Stimulated activated naive CD8-positive, alpha-beta T cell treated with anti-CD3 and anti-CD28 coated beads, Interleukin-15, amount 100 ng/mL, for 72 hours (primary cell): ENCODE measurements at places on chromosomes 12 and 14.

DNA sequence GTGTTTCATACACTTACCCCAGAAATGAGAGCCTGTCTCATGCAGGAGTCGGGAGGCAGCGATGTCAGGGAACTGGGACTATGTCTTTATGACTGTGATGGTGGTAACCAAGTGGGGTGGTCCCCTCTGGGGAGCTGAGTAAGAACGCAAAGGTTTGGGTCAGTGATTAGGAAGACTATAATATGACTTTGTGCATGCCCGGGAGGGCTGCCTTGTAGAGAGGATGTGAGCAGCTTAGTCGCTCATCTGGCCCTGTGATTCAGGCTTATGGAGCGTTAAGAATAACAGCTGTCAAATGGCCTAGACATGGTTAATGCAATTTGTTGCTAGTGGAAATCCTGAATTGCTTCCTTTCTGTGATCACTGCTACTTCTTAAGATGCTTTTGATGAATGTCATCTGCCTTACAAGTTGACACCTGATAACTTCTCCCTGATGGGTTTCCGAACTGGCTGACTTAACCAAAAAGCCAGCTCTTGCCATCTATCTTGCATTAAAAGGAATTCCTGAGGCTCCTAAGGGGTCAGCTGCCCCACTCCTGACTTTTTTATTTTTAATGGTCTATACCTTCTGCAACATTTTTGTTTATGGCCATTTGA lies 35.4 kb upstream of the AACS start:
- DNase-seq, result no peak

DNA sequence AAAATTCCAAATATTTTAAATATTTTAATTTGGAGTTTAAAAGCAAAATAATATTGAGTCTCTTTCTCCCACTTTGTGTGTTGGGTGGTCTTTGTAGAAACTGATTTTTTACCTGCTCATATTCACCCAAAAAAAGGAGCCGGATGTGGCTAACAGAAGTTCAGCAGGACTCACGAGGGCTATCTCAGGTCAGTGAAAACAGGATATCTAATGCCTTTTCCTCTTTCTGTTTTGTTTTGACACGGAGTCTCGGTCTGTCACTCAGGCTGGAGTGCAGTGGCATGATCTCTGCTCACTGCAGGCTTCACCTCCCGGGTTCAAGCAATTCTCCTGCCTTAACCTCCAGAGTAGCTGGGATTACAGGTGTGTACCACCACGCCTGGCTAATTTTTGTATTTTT lies 30.8 kb downstream of the COA8 start:
- DNase-seq, result no peak

GRCh38 chr12:72570601-72571000 lies 298.4 kb downstream of the TRHDE start:
- no peak for DNase-seq

DNA sequence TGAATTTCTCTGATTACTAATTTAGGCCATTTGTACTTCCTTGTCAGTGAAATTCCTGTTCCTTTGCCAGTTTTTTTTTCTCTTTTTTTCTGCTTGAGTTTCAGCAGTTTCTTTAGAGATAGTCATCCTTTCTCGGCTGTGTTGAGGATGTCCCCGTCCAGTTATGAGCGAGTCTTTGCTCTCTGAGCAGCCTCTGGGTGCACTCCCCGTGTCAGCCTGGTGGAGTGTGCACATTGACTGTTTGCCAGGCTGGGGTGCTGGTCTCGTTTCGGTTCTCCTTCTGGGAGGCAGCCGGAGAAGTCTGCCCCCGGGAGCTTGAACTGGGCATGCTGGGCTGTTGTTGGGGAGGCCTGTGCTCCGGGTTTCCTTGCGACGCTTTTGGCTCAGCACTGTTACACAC lies 3.0 kb downstream of the PACS2 start:
- DNase-seq, result no peak

DNA sequence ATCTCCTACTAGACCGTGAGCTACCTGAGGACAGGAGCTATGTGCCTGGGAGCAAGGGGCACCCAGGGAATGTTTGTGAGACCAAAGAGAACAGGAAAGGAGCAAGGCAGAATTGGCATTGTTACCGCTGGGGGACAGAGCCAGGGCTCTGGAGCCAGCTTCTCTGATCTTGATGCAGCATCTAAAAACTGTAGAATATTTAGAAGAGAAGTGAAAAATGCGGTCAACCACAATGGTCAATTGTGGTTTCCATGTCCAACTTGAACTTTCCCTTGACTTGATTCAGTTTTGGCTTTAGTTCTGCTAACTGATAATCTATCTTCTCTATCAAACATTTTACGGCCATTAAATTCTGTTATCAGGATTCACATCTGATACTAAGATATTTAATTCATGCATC lies 201.2 kb downstream of the ANO4 start:
- no peak for DNase-seq

- DNase-seq, result no peak
Measured at GRCh38 chr12:47711448-47711847, 5.6 kb upstream of the RPAP3 start.

- DNase-seq, result no peak
Measured at GRCh38 chr12:84874125-84874824, 38.3 kb downstream of the SLC6A15 start.

DNA sequence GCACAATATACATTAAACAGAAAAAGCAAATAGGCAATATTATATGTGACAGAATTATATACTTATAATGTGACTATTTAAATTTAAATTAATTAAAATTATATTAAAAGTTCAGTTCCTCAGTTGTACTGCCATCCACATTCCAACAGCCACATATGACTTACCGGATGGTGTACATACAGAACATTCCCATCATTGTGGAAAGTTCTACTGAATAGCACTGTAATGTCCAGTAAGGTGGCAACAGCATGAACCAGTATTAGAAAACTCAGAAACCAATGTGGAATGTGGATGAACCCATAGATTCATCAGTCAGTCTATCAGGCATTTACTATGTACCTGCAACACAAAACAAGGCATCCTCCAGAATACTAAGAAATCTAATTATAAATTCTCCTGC lies 12.4 kb downstream of the ATG14 start:
- no peak for DNase-seq

- DNase-seq, result no peak
Measured at GRCh38 chr12:13176256-13176655, 20.3 kb upstream of the EMP1 start.

GRCh38 chr12:101775816-101776215 lies 36.6 kb upstream of the SYCP3 start:
- DNase-seq, result no peak

GRCh38 chr12:122969676-122970075 lies 3.4 kb upstream of the ABCB9 start:
- no peak for DNase-seq

DNA sequence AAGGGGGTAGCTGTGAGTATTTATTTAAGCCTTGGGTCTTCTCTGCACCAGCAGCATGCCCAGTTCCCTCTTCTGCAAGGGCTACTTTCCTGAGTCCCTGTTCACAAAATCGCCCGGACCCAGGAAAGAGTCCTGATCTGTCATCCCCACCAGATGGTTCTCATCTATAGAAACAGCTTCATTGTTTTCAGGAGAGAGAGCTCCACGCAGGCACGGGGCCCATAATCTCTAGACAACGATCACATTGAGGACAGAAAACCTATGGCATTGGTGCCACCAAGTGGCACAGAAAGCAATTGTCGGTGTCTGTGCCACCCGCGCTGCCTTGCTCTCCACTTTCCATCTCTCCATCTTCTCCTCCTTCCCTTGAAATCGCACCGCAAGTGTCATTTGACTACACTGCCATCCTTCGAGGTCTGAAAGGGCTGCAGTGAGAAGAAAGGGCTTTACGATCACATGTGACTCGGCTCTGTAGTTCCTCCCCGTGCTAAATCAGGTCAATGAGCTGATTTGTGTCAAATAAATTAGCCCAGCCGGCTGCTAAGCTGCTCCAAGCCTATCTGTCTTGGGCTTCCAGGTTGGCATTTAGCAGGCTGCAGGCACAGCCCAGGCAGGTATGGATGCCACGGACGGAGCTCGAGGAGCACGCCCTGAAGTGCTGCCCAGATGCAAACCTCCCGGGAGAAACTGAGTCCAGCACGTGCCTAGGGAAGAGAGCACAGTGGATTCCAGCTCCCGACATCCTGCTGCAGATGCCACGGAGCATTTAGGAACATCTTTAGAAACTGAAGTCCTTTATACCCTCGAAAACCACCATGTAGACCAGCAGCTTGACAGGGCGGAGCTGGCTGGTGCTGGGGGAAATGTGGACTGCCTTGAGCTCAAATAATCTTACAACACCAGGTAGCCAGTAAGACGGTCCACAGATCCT lies 28.8 kb downstream of the SPRING1 start:
- DNase-seq, result peak; percentile 41

GRCh38 chr12:119258556-119258955 lies 76.0 kb upstream of the CCDC60 start:
- no peak for DNase-seq
